ENCODE measurements at places on chromosomes 4 and X. TPM values are rescaled to one million over a fixed set of nuclear protein-coding genes. Genes with fewer than 3 reads are reported as not detected.

Gene RADX
- total RNA-seq = 2.5 TPM

Gene LRP2BP
- 0.44 TPM for total RNA-seq

Gene UGT8
- total RNA-seq = 0.17 TPM

Gene FAM9B
- not detected for total RNA-seq

Gene XIAP
- total RNA-seq = 26.1 TPM

Gene SLITRK4
- total RNA-seq = 0.87 TPM

Gene PCDH7
- 8.9 TPM for total RNA-seq

Gene MUC7
- total RNA-seq = not detected

Gene TMPRSS11A
- total RNA-seq = not detected

Gene SRPX2
- total RNA-seq = 37.7 TPM

Gene FRAS1
- total RNA-seq = 0.15 TPM

Gene CSAG1
- total RNA-seq = not detected

Gene BEND2
- total RNA-seq = not detected

Gene GTPBP6
- total RNA-seq = 47.0 TPM

Gene SATL1
- not detected for total RNA-seq

Gene NOCT
- 6.8 TPM for total RNA-seq

Gene XAGE5
- not detected for total RNA-seq

Gene TRIML1
- not detected for total RNA-seq

Gene FREM3
- not detected for total RNA-seq

Gene ITIH6
- not detected for total RNA-seq

Gene CENPVL2
- not detected for total RNA-seq

Gene UTP3
- total RNA-seq = 21.8 TPM

Gene HPGDS
- not detected for total RNA-seq

Gene MXRA5
- total RNA-seq = 26.8 TPM

Gene AVPR2
- total RNA-seq = not detected

Gene CT55
- total RNA-seq = not detected

Gene FGB
- total RNA-seq = not detected

Gene MAGIX
- total RNA-seq = 2.8 TPM

Gene CPZ
- total RNA-seq = 0.58 TPM

Gene PRDM8
- 9.0 TPM for total RNA-seq

Gene FAM47A
- not detected for total RNA-seq

Gene MAGEB1
- not detected for total RNA-seq

Gene MAGEA1
- total RNA-seq = not detected

Gene PRRG3
- 4.6 TPM for total RNA-seq

Gene CCNA2
- 71.1 TPM for total RNA-seq

Gene KDR
- under 0.01 TPM for total RNA-seq

Gene OTUD4
- 23.0 TPM for total RNA-seq

Gene MMRN1
- total RNA-seq = not detected

Gene SPANXD
- not detected for total RNA-seq

Gene TENM3
- total RNA-seq = 13.2 TPM

Gene EMCN
- 0.29 TPM for total RNA-seq

Gene GPR119
- total RNA-seq = not detected

Gene TLR6
- total RNA-seq = 1.3 TPM

Gene F8A3
- 4.9 TPM for total RNA-seq

Gene DCAF8L2
- under 0.01 TPM for total RNA-seq

Gene NEUROG2
- total RNA-seq = not detected

Gene RNF150
- total RNA-seq = 0.99 TPM

Gene TKTL1
- not detected for total RNA-seq

Gene MAGEE1
- 1.9 TPM for total RNA-seq

Measured in smooth muscle cell of trachea (primary cell).